ENCODE measurements at places on chromosomes 1 and 21. TPM values are rescaled to one million over a fixed set of nuclear protein-coding genes. Genes with fewer than 3 reads are reported as not detected.

The CHAF1B gene
- 0.72 TPM for total RNA-seq

The PLOD1 gene
- total RNA-seq, result 44.0 TPM

The SPATA45 gene
- total RNA-seq, result not detected

The PDC gene
- total RNA-seq, result not detected

The RNF186 gene
- total RNA-seq, result not detected

The FAM131C gene
- 11.8 TPM for total RNA-seq

The TMCC2 gene
- 1.9 TPM for total RNA-seq

The PRDM16 gene
- 14.4 TPM for total RNA-seq

The ACOT7 gene
- 26.9 TPM for total RNA-seq

Data from heart right ventricle (tissue), 16 donors.